ENCODE measurements at places on chromosomes 2 and 18. TPM values are rescaled to one million over a fixed set of nuclear protein-coding genes. Genes with fewer than 3 reads are reported as not detected.
A peak's percentile ranks its signal among the peaks of the same experiment; 100 is the strongest.

TRABD2A gene
- 0.88 TPM for total RNA-seq

PLCD4 gene
- 0.74 TPM for total RNA-seq

TXNDC9 gene
- 38.6 TPM for total RNA-seq

DNA sequence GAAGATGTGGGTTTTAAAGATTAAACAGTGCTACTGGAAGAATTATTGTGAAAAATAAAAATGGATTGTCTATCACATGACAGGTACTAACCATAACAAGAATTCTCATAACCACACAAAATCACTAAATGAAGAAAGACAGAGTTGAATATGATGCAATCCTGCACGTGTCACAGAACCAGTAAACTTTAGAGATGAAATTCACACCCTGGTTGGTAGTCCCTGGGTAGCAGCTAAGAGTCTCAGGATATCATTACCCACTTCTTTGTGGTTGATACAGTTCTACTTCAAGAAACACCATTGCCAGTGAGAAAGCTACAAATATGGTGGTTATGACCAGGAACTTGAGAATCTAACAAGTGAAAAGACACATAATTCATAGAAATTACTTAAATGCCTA lies 450.2 kb downstream of the ERBB4 start:
- H3K27me3 ChIP-seq, result no peaks in the 10 kb centered on the region
- H3K36me3 ChIP-seq, result no peaks in the 10 kb centered on the region
- DNase-seq, result no peak
- H3K4me3 ChIP-seq, result no peak overlapping the region
- H3K27ac ChIP-seq, result no peak overlapping the region

DNA sequence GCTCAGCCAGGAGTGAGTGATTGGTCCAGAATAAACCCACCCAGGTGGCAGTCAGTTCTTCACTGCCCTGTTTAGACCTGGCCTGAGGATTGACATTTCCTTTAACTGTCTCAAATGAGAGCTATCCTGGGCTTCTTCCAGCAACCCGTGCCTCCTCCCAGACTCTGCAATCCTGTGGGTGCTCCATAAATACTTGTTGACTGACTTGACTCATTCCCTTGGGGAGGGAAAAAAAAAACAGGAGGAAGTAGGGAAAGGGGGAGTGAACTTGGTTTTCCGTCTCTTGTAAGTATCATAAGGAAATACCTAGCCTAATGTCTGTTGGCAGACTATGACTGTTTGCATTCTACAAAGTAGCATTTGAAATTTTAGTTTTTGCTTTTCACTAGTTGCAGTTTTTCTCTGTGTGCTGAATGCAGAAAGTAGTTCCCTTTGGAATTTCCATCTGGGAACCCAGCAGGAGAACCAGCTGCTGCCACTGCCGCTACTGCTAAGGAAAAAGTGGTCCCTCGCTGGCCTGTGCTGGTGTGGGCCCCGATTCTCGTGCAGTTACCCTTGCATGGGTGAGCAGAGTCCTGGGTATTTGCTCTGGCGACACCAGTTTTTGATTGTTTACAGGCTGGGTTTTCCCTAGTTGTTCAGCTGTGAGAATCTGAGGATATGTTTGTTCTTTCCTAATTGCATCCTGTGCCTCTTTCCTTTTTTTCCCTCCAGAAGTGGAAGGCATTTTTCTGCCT lies 78.8 kb downstream of the TGOLN2 start:
- no peaks in the 10 kb centered on the region for H3K27me3 ChIP-seq
- no peak overlapping the region for H3K4me3 ChIP-seq
- peak overlapping the region; percentile 61 for H3K27ac ChIP-seq
- no peaks in the 10 kb centered on the region for H3K36me3 ChIP-seq

- no peak overlapping the region for H3K27ac ChIP-seq
- no peak for DNase-seq
- H3K4me1 ChIP-seq, result peaks cover 9% of the 10 kb centered on the region
- no peak overlapping the region for H3K4me3 ChIP-seq
- H3K27me3 ChIP-seq, result no peaks in the 10 kb centered on the region
Measured at GRCh38 chr2:101197814-101198213, 46.6 kb upstream of the TBC1D8 start.

GRCh38 chr2:99762714-99763113 lies 272.9 kb upstream of the REV1 start:
- H3K4me1 ChIP-seq, result no peaks in the 10 kb centered on the region
- H3K27ac ChIP-seq, result no peak overlapping the region
- no peaks in the 10 kb centered on the region for H3K36me3 ChIP-seq
- DNase-seq, result no peak

- peaks cover 25% of the 10 kb centered on the region for H3K4me1 ChIP-seq
- H3K4me3 ChIP-seq, result no peak overlapping the region
- no peaks in the 10 kb centered on the region for H3K27me3 ChIP-seq
- no peaks in the 10 kb centered on the region for H3K36me3 ChIP-seq
- DNase-seq, result no peak
Measured at GRCh38 chr2:25615920-25616319, 57.5 kb downstream of the DTNB start.

- peaks cover 34% of the 10 kb centered on the region for H3K4me1 ChIP-seq
- no peak for DNase-seq
- H3K4me3 ChIP-seq, result no peak overlapping the region
- peaks cover 15% of the 10 kb centered on the region for H3K27me3 ChIP-seq
- no peak overlapping the region for H3K27ac ChIP-seq
Measured at GRCh38 chr2:236827997-236828396, 257.7 kb upstream of the COPS8 start.

DNA sequence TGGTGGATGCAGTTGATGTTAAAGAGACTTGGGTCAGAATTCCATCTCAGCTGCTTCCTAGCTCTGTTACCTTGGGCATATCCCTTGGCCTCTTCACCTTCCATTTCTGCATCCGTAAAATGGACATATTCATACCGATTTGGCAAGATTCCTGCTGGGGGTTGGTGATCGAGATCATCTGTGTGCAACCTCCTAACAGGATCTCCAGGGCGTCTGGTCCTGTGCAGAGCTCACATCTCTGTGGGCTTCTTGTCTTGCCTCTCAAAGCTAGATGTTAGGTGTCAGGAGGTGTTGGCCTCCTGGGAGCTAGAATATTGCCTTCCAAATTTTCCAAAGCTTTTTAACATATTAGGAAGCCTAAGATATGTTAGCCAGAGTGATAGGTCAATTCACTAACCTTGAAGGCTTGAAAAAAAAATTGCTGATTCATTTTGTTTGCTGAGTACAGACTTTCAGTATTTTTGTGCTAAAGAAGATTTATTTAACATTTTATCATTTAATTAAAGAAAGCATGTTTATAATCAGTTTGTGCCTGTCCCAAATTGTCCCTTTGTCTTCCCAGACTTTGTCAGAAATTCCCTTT lies 69.7 kb upstream of the ZNF516 start:
- no peak for DNase-seq
- no peaks in the 10 kb centered on the region for H3K36me3 ChIP-seq
- peak overlapping the region; percentile 63 for H3K4me3 ChIP-seq
- H3K27me3 ChIP-seq, result no peaks in the 10 kb centered on the region
- peak overlapping the region; percentile 99 for H3K27ac ChIP-seq

- H3K36me3 ChIP-seq, result no peaks in the 10 kb centered on the region
- no peak for DNase-seq
- H3K27ac ChIP-seq, result no peak overlapping the region
- H3K4me1 ChIP-seq, result no peaks in the 10 kb centered on the region
- no peak overlapping the region for H3K4me3 ChIP-seq
- H3K27me3 ChIP-seq, result peaks cover 68% of the 10 kb centered on the region
Measured at GRCh38 chr2:365367-366275, 77.7 kb upstream of the ALKAL2 start.
